Stomach (tissue), 19 donors: ENCODE measurements at places on chromosomes 6 and 20. TPM values are rescaled to one million over a fixed set of nuclear protein-coding genes. Genes with fewer than 3 reads are reported as not detected.

Gene SPO11
- polyA plus RNA-seq, result not detected

Gene OXT
- polyA plus RNA-seq, result not detected

Gene MTO1
- 11.6 TPM for polyA plus RNA-seq

Gene CYP21A2
- 1.4 TPM for polyA plus RNA-seq

Gene LY6G6F
- not detected for polyA plus RNA-seq

Gene FGD2
- polyA plus RNA-seq, result 3.5 TPM

Gene HLA-DQB2
- not detected for polyA plus RNA-seq

Gene RAET1E
- 2.6 TPM for polyA plus RNA-seq

Gene BCKDHB
- polyA plus RNA-seq, result 16.5 TPM

Gene TMEM74B
- 1.9 TPM for polyA plus RNA-seq

Gene GHRH
- polyA plus RNA-seq, result not detected

Gene FAM50B
- 11.6 TPM for polyA plus RNA-seq
